ENCODE measurements at places on chromosomes 11 and 22.
A peak's percentile ranks its signal among the peaks of the same experiment; 100 is the strongest.

- DNase-seq: no peak
Observed at GRCh38 chr11:124623861-124624525, 1.3 kb downstream of the TBRG1 start.

GRCh38 chr11:125949271-125950177, 3.7 kb downstream of the VSIG10L2 start:
- no peak for DNase-seq

DNA sequence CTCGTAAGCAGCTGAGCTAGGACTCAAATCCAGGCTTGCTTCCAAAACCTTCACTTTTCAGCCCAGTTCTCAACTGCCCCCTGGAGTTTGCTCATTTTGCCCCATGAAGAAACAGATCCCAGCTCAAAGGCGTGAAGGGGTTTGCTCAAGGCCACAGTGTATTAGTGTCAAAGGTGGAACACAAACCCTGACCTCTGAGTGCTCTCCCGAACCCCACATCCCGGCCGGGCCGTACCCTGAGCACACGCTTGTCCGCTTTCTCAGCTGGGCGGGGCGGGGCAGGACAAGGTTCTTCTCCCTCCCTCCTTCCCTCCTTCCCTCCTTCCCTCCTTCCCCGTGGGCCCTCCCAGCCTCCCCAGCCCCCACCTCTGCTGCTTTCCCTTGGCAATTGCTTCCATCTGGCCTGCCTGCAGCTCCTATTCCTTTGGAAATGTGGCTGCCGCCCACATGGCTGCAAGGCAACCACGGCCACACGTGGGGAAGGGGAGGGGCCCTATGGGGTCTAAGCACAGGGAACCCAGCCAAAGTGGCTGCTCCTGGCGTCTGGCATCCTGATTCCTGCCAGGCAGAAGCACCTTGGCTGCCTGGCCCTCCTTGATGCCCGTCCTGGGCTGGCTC, 4.1 kb downstream of the ST3GAL4 start:
- DNase-seq: peak; percentile 66

GRCh38 chr11:66465373-66466224, 1.1 kb upstream of the PELI3 start:
- DNase-seq: no peak

DNA sequence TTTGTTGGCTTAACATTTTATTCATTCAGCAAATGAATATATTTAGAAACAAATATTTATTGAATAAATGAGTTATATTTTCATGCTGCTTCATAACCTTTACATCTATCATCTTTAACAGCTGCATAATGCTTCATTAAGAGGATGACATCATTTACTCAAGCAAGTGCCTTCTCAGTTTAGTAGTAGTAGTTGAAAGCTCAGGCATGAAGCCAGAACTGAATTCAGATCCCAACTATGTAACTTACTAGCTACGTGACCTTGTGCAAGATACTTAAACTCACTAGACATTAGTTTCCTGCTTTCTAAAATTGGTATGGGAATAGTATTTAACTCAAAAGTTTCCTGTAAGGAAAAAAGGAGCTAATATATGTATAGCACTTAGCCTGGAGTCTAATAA, 90.3 kb downstream of the TMPRSS5 start:
- no peak for DNase-seq

GRCh38 chr11:47186700-47187695, 764 bp upstream of the PACSIN3 start:
- peak; percentile 42 for DNase-seq

DNA sequence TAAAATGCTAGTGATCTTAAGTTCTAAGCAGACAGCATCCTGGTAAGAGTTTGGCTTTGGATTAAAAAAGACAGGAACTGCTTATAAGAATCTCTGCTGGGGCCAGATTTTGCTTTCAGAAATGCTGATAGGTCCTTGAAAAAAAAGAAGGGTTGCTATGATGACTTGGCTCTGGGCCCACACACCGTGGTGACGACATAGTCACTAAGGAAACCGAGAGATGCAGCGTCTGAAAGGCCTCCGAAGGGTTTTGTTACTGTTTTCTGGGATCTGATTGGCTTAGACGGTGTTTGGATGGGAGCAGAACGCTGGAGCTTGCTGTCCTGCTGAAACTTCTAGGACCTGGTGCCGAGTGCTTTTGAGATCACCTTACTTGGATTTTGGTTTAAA, 8.4 kb downstream of the FAM118A start:
- peak; percentile 73 for DNase-seq

Measured in BE2C (cell line).